Body of pancreas (tissue), 4 donors: ENCODE measurements at places on chromosomes 1 and 21. TPM values are rescaled to one million over a fixed set of nuclear protein-coding genes. Genes with fewer than 3 reads are reported as not detected.
A peak's percentile ranks its signal among the peaks of the same experiment; 100 is the strongest.

Gene GPR153
- 2.3 TPM for total RNA-seq

Gene BLACAT1
- 1.0 TPM for total RNA-seq

Gene HNRNPCL2
- total RNA-seq, result not detected

DNA sequence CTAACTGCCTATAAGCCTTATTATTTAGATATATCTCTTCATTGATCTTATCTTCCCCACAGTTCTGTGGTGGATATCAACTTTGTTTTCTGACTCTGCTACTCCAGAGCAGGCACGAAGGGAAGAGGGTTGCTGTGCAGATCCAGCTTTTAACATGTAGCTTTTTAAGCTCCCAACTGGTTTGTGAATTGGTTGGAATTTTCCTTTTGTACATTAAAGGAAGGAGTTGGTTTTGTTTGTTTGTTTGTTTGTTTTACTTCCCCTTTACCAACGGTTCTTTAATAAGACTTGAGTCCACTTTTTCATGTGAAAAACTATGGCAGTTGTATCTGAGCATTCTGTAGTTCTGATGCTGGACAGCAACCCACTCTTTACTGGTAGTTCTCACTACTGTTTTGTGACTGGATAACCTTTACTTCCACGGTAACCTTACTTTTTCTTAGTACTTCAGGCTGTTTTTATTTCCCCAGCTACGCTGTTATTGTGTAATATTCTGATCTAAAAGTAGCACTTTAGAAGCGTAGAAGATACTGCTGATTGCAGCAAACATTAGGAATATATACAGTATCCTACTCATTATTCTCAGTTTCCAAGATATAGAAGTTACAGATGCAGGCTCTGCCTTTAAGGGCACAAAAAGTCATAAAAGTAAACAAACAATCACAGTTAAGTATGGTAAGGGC lies 1.6 kb downstream of the GNPAT start:
- no peak for DNase-seq
- no peaks in the 10 kb centered on the region for H3K27me3 ChIP-seq
- no peak overlapping the region for H3K27ac ChIP-seq

DNA sequence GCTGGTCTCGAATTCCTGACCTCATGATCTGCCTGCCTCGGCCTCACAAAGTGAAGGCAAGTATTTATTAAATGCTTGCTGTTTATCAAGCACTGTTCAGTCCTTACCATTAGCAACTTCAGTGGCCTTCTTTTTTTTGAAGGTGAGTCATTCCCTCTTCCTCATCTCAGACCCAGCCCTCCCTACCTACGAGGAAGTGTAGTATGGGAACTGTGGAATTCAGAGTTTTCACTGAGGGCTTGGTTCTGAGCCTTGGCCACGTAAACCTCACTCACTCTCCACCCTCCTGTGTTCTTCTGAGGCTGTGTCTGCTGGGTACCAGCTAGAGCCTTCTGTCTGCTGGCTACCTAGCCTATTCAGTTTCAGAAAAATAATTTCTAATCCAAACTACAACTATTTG lies 218.3 kb upstream of the SGIP1 start:
- peak overlapping the region; percentile 51 for H3K27ac ChIP-seq
- H3K36me3 ChIP-seq, result no peaks in the 10 kb centered on the region
- H3K4me3 ChIP-seq, result no peak overlapping the region
- no peak for DNase-seq
- H3K27me3 ChIP-seq, result no peaks in the 10 kb centered on the region

DNA sequence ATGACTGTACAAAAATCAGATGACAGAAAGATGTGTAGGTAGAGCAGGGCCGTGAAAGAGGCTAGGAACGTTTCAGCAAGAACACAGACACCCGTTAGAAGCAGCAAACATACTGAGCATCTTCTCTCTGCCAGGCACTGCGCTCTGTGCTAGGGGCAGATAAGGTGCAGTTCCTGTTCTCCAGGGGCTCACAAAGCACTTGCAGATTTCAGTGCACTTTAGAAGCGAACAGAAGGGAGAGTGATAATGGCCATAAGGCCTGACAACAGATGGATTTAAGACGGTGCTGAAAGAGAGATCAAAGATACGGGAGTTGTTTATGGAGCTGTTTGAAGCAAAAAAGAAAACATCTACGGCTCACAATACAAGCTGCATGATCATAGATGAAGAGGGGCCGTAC lies 200.3 kb upstream of the FOXD3 start:
- H3K4me1 ChIP-seq, result no peaks in the 10 kb centered on the region
- DNase-seq, result no peak
- H3K27me3 ChIP-seq, result no peaks in the 10 kb centered on the region
- no peak overlapping the region for H3K27ac ChIP-seq
- no peaks in the 10 kb centered on the region for H3K36me3 ChIP-seq

GRCh38 chr1:182229921-182230491 lies 161.6 kb downstream of the GLUL start:
- no peak for DNase-seq
- no peaks in the 10 kb centered on the region for H3K27me3 ChIP-seq
- H3K4me1 ChIP-seq, result no peaks in the 10 kb centered on the region
- H3K36me3 ChIP-seq, result no peaks in the 10 kb centered on the region

DNA sequence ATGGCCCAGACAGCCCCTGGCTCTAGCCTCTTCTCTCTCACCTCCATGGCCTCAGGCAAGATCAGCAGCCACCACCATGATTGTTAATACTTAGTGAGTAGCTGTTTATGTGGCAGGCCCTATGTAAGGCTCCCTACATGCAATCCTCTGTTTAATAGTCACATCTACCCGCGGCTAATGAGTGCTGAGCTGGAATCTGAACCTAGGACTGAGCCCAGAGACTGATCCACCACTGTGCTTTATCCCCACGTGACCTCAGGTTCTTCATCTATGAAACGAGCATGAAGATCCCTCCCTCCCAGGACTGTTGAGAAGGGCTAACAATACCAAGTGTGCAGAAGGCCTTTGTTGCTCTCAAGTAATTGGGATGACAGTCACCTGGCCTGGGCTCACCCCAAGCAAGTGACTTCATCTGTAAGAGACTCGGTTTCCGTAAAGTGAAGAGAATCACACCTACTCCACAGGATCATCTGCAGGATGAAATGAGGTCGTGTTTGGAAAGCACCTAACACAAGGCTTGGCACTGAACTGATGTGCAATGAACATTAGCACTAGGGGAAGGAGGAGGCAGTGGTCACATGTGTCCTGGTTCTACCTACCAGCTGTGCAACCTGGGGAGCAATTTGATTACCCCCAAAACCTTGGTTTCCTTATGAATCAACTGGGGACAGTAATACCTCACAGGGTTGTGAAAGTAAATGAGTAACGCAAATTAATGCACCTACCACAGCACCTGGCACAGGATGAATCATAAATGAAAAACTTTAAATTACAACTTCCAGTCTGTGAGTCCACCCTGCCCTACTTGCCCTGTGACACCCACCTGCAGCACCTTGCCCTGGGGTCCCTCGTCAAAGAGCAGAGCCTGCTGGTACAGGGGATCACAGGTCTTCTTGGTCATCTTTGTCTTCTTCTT lies 37.2 kb downstream of the RIMS3 start:
- no peak for DNase-seq
- H3K27ac ChIP-seq, result no peak overlapping the region
- H3K36me3 ChIP-seq, result no peaks in the 10 kb centered on the region
- H3K4me3 ChIP-seq, result no peak overlapping the region
- no peaks in the 10 kb centered on the region for H3K27me3 ChIP-seq

DNA sequence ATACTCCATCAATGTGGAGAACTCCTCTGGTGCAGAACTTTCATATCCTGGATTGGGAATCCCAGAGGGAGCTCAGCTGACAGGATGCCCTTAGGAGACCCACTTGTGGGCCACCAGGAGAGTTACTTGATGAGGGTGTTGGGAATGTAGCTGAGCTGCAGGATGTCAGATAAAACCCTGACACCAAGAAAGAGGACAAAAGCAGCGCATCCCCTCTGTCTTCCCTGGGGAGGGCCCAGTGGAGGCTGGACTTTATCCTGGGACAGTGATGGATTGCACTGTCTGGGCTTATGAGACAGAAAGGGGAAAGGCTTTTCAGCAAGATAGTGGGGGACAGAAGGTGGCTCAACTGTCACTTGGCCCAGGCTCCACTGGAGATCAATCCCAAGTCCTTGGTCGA lies 88.1 kb upstream of the BCAR3 start:
- DNase-seq, result no peak
- H3K4me3 ChIP-seq, result no peak overlapping the region
- H3K4me1 ChIP-seq, result peaks cover 6% of the 10 kb centered on the region
- H3K27me3 ChIP-seq, result no peaks in the 10 kb centered on the region
- H3K36me3 ChIP-seq, result no peaks in the 10 kb centered on the region

DNA sequence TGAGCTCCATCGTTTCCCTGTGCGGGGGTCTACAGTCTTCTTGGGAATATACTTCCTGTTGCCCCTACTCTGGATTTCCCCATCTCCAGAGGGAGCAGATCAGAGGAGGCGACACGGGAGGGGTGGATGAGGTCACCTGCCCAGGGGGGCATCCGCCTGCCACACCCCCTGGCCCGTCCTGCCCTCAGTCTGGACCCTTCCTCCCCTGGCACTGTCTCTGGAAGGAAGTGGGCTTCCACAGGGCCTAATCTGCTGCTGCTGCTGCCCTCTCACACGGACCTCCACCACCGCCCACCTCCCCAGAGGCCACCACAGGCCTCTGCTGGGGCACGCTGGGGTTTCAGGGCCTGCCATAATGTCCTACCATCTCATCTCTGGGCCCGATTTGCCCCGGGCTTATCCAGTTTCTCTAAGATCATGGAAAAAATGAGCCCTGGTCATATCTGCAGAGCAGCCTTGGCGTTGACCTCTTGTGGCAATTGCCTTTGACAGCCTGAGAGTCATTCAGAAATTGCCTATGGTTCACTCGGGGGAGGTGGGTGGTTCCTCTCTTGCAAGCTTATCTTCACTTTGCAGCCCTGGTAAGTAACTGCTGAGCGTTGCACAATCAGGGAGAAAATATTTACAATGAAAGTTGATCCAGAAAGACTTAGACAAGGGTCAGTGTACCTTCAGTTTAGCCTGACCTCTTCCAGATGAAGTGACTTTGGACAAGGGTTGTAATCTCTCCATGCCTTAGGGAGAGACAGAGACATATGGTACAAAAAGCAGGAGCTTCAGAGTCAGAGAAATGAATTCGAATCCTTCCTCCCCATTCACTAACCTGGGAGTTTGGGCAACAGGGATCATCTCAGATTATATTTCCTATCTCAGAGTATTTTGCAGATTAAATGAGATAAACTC lies 252.4 kb downstream of the TOMM20 start:
- H3K4me3 ChIP-seq, result no peak overlapping the region
- H3K36me3 ChIP-seq, result no peaks in the 10 kb centered on the region
- H3K4me1 ChIP-seq, result peaks cover 18% of the 10 kb centered on the region
- DNase-seq, result peak; percentile 85
- H3K27me3 ChIP-seq, result no peaks in the 10 kb centered on the region

GRCh38 chr1:44717653-44718052 lies 13.3 kb downstream of the RNU5D-1 start:
- no peaks in the 10 kb centered on the region for H3K27me3 ChIP-seq
- H3K4me3 ChIP-seq, result no peak overlapping the region
- no peak overlapping the region for H3K27ac ChIP-seq
- peaks cover 12% of the 10 kb centered on the region for H3K4me1 ChIP-seq
- H3K36me3 ChIP-seq, result no peaks in the 10 kb centered on the region

GRCh38 chr1:225707824-225708223 lies 54.9 kb upstream of the ENAH start:
- no peak for DNase-seq
- no peak overlapping the region for H3K27ac ChIP-seq

GRCh38 chr1:201456499-201457309 lies 12.3 kb downstream of the PHLDA3 start:
- peak; percentile 21 for DNase-seq
- H3K27ac ChIP-seq, result peak overlapping the region; percentile 7
- peaks cover 18% of the 10 kb centered on the region for H3K4me1 ChIP-seq
- H3K36me3 ChIP-seq, result no peaks in the 10 kb centered on the region
- no peaks in the 10 kb centered on the region for H3K27me3 ChIP-seq
- H3K4me3 ChIP-seq, result no peak overlapping the region

- H3K27me3 ChIP-seq, result no peaks in the 10 kb centered on the region
- no peak for DNase-seq
- no peak overlapping the region for H3K4me3 ChIP-seq
- no peaks in the 10 kb centered on the region for H3K4me1 ChIP-seq
- H3K27ac ChIP-seq, result no peak overlapping the region
- no peaks in the 10 kb centered on the region for H3K36me3 ChIP-seq
Measured at GRCh38 chr1:216892581-216893160, 169.4 kb upstream of the ESRRG start.

- peaks cover 17% of the 10 kb centered on the region for H3K4me1 ChIP-seq
- no peak overlapping the region for H3K27ac ChIP-seq
- no peak for DNase-seq
- no peaks in the 10 kb centered on the region for H3K36me3 ChIP-seq
Measured at GRCh38 chr21:44295646-44296045, 4.2 kb upstream of the PFKL start.

DNA sequence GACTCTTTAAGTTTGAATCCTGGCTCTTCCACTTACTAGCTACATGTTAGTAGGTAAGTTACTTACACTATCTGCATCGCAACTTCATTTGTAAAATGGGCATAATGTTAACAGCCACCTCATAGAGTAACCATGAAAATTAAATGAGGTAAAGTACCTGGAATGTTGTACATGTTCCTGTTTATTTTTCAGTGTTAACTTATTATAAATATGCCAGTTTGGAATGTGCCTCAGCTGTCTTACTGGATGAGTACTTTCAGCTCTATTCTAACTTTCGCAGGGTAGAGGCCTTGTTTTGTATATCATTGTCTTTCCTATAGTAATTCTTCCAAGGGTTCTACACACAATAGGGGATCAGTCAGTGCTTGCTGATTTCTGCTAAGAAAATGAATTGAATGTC lies 167.4 kb downstream of the DUSP10 start:
- H3K4me3 ChIP-seq, result no peak overlapping the region
- no peaks in the 10 kb centered on the region for H3K27me3 ChIP-seq
- no peaks in the 10 kb centered on the region for H3K36me3 ChIP-seq
- H3K27ac ChIP-seq, result no peak overlapping the region

DNA sequence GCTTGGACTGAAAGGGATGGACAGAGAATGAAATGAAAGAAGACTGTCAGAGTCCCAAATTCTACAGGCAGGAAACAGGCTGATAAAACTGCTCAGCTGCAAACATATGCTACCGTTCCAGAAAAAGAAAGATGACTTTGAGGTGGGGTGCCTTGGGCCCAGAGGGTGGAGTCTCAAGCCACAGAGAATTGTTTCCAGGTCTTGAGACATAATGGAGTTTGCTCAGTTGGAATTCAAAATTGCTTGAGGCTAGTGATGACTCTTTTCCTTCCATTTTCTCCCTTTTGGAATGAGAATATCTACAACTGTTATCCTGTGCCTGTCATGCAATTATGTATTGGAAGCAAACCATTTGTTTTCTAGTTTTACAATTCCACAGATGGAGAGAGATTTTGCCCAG lies 23.6 kb upstream of the PSEN2 start:
- H3K27ac ChIP-seq, result no peak overlapping the region
- DNase-seq, result no peak
- no peaks in the 10 kb centered on the region for H3K27me3 ChIP-seq
- no peak overlapping the region for H3K4me3 ChIP-seq
- no peaks in the 10 kb centered on the region for H3K36me3 ChIP-seq
- no peaks in the 10 kb centered on the region for H3K4me1 ChIP-seq
